ENCODE measurements at places on chromosomes 12 and 14. TPM values are rescaled to one million over a fixed set of nuclear protein-coding genes. Genes with fewer than 3 reads are reported as not detected.

Gene TMPRSS12
- total RNA-seq, result not detected

Gene DAO
- total RNA-seq, result not detected

Gene ANKS1B
- 298 TPM for total RNA-seq

Gene CLEC6A
- total RNA-seq, result not detected

Gene KRT78
- total RNA-seq, result not detected

Gene NFYB
- total RNA-seq, result 33.2 TPM

Gene PMCH
- total RNA-seq, result 109 TPM

Gene ADAMTS20
- total RNA-seq, result 0.46 TPM

Gene CAMKK2
- 27.5 TPM for total RNA-seq

Gene LRTM2
- 11.3 TPM for total RNA-seq

Gene MRPL42
- 63.0 TPM for total RNA-seq

Gene CACNA2D4
- 0.92 TPM for total RNA-seq

Gene AP1G2
- total RNA-seq, result 23.5 TPM

Gene KRT72
- 0.23 TPM for total RNA-seq

Gene SERPINA10
- total RNA-seq, result not detected

Gene HCAR2
- total RNA-seq, result 0.23 TPM

Gene TBC1D30
- total RNA-seq, result 23.1 TPM

Gene PTPRB
- 10.1 TPM for total RNA-seq

Gene KRT80
- total RNA-seq, result not detected

Gene AKAP5
- 44.5 TPM for total RNA-seq

Gene CLMN
- 3.2 TPM for total RNA-seq

Gene CIROP
- not detected for total RNA-seq

Gene BATF
- 1.6 TPM for total RNA-seq

Gene SLC39A5
- not detected for total RNA-seq

Gene FLRT2
- 46.6 TPM for total RNA-seq

Gene CFAP251
- 12.9 TPM for total RNA-seq

Gene SGPP1
- total RNA-seq, result 30.9 TPM

Gene CLEC14A
- 5.3 TPM for total RNA-seq

Gene NKX2-1
- total RNA-seq, result 21.5 TPM

Gene MYF5
- not detected for total RNA-seq

Gene SLC5A8
- total RNA-seq, result 0.46 TPM

Gene AVPR1A
- 4.6 TPM for total RNA-seq

Gene KLHDC1
- 19.8 TPM for total RNA-seq

Gene GPD1
- 12.2 TPM for total RNA-seq

Gene SARNP
- 75.2 TPM for total RNA-seq

Gene OTUB2
- total RNA-seq, result 11.3 TPM

Gene DIO2
- total RNA-seq, result 10.8 TPM

Gene RIMBP2
- total RNA-seq, result 32.8 TPM

Gene IL26
- total RNA-seq, result not detected

Gene ENDOU
- not detected for total RNA-seq

Gene PLEKHD1
- 0.23 TPM for total RNA-seq

Gene WSCD2
- 20.5 TPM for total RNA-seq

Gene GARIN6
- total RNA-seq, result not detected

Gene CCNT1
- 39.2 TPM for total RNA-seq

Gene ITGB7
- 0.46 TPM for total RNA-seq

Gene CCDC60
- 1.4 TPM for total RNA-seq

Gene IFNG-AS1
- total RNA-seq, result not detected

Gene LALBA
- not detected for total RNA-seq

Gene ADGRD1
- 5.1 TPM for total RNA-seq

Gene OAS1
- 11.5 TPM for total RNA-seq

Gene CAPS2
- 19.1 TPM for total RNA-seq

Gene ASIC1
- total RNA-seq, result 31.1 TPM

Gene ACRBP
- total RNA-seq, result 0.46 TPM

Gene DNAH10
- total RNA-seq, result 5.3 TPM

Gene SSPN
- total RNA-seq, result 16.6 TPM

Gene RNU4-1
- total RNA-seq, result under 0.01 TPM

Measured in diencephalon (tissue), 1 donor.